ENCODE measurements at places on chromosomes 3 and 15. TPM values are rescaled to one million over a fixed set of nuclear protein-coding genes. Genes with fewer than 3 reads are reported as not detected.

DNA sequence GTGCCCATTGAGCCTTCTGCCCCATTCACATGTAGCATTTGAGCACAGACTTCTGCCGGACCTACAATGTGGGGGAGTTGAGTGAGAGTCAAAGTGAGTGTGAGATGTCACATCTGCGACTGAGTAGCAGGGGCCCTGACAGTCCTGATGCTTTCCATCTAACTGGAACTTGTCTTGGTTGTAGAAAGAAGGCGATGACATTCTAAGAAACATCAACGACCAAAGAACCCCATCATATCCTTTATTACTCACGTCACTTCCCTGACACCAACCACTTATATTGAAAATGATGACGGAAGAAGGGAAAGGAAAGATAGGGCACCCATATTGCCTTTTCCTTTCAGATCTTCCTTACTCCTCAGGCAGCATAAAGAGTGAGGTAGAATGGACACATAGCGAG is 30.5 kb downstream of the SMAD3 start:
- no peak overlapping the region for H3K4me3 ChIP-seq
- peaks cover 45% of the 10 kb centered on the region for H3K4me1 ChIP-seq
- no peaks in the 10 kb centered on the region for H3K36me3 ChIP-seq

DNA sequence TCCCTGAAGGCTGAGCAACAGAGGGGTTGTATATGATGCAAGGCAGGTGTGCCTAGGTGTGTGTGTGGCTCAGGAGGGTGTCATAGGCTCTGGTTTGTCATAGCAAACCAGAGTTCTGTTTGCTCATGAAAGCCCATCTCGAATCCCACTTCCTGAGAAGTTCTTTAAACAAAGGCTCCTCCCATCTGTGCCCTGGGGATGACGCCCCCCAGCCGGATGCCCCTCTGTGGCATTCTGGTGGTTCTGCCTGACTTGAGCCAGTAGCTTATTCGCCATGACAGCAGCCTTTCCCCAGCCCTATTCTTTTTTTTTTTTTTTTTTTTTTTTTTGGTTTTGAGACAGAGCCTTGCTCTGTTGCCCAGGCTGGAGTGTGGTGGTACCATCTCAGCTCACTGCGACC is 45.4 kb downstream of the PDIA5 start:
- peaks cover 57% of the 10 kb centered on the region for H3K36me3 ChIP-seq
- no peak overlapping the region for H3K27ac ChIP-seq
- no peak for DNase-seq
- H3K4me1 ChIP-seq: no peaks in the 10 kb centered on the region

- H3K4me1 ChIP-seq: peaks cover 11% of the 10 kb centered on the region
- no peaks in the 10 kb centered on the region for H3K36me3 ChIP-seq
Observed at GRCh38 chr15:44443515-44443914, 16.1 kb downstream of the CTDSPL2 start.

- H3K27me3 ChIP-seq: no peaks in the 10 kb centered on the region
- no peak overlapping the region for H3K4me3 ChIP-seq
- no peak for DNase-seq
- peaks cover 40% of the 10 kb centered on the region for H3K36me3 ChIP-seq
Observed at GRCh38 chr3:64152086-64152485, 73.2 kb downstream of the PRICKLE2 start.

DNA sequence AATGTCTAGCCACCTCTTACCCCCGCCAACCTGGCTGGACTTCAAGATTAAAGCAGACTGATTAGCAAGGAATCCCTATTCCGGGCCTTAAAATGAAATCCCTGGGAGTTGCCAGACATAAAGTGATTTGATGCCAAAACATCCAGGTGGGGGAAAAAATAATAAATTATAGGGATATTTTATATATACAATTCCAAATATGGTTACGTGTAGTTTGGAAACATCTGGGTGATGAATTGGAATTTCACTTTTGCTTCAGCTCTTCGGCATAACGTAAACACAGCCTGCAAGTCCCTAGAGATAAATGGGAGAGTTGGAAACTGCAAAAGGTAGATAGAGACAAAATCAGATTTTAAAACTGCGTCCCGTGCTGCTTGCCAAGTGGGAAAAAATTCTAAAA is 545.5 kb upstream of the MDFIC2 start:
- peak overlapping the region; percentile 94 for H3K27ac ChIP-seq
- H3K4me3 ChIP-seq: peak overlapping the region; percentile 39
- H3K4me1 ChIP-seq: peaks cover 79% of the 10 kb centered on the region

DNA sequence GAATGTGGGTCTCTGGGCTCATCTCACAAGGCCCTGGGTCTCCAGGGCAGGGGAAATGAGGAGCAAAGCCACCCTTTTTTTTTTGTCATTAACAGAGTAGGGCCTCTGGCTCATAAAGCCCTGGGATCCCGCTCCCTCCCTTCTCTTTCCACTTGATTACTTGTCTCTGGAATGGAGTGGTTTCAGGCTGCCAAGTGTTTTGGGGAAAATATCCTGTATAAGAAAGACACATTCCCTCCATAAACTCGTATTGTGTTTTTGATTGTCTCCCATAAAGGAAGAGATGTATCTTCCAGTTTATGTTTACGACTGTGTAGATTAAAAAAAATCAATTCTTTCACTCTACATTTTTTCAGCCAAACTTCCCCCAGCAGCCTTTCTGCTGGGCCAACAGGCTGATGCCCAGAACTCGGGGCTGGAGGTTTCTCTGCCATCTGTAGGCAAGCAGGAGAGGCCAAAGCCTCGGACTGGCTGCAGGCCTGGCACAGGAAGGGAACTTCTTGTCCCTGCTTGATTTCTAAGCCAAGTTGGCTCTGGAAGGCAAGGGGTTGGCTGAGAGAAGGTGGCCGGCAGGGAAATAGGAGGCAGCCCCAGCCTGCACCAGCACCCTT is 49.4 kb upstream of the INSYN1 start:
- DNase-seq: no peak
- no peaks in the 10 kb centered on the region for H3K27me3 ChIP-seq
- peaks cover 51% of the 10 kb centered on the region for H3K4me1 ChIP-seq
- no peak overlapping the region for H3K4me3 ChIP-seq

DNA sequence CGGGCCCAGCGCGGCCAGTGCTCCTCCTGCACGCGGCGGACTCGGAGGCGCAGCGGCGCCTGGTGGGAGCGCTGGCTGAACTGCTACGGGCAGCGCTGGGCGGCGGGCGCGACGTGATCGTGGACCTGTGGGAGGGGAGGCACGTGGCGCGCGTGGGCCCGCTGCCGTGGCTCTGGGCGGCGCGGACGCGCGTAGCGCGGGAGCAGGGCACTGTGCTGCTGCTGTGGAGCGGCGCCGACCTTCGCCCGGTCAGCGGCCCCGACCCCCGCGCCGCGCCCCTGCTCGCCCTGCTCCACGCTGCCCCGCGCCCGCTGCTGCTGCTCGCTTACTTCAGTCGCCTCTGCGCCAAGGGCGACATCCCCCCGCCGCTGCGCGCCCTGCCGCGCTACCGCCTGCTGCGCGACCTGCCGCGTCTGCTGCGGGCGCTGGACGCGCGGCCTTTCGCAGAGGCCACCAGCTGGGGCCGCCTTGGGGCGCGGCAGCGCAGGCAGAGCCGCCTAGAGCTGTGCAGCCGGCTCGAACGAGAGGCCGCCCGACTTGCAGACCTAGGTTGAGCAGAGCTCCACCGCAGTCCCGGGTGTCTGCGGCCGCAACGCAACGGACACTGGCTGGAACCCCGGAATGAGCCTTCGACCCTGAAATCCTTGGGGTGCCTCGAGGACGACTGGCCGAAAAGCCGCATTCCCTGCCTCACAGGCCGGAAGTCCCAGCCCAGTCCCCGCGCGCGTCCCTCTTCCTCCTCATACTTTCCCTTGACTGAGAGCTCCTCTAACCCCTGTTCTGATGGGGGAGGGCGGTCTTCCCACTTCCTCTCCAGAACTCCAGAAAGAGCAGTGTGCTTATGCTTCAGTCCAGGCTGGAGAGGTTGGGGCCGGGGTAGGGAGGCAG is 1.4 kb upstream of the IL17RC start:
- H3K36me3 ChIP-seq: no peaks in the 10 kb centered on the region
- DNase-seq: no peak
- H3K4me3 ChIP-seq: peak overlapping the region; percentile 76
- H3K4me1 ChIP-seq: peaks cover 45% of the 10 kb centered on the region
- H3K27ac ChIP-seq: peak overlapping the region; percentile 85

DNA sequence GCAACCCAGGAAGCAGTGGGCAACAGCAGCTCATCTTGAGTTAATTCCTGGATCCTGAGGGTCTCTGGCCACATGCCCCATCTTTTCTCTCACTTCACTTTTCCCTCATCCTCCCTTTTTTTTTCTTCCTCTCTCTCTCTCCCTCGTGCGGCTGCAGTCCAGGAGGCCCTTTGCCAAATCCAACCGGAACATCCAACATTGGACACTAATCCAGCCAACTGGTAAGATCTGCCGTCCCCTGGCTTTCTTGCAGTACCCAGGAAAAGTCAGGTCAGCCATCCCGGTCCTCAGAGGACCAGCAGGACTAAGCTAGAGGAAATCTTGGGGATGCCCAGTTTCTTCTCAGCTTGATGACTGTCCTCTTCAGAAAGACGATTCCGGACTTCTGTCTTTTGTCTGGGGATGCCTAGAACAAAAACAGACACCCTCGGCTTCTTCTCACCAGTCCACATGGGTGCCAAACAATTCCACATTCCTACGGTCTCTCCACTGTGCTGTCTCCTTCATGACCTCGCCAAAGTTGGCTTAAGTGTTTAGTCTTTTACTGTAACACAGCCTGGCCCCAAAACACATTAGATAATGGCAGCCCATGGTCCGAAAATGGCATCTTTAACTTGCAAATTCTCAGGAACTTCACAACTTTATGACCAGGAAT is 115.6 kb downstream of the GSK3B start:
- no peaks in the 10 kb centered on the region for H3K27me3 ChIP-seq
- no peak for DNase-seq
- no peak overlapping the region for H3K27ac ChIP-seq
- H3K4me1 ChIP-seq: peaks cover 10% of the 10 kb centered on the region

GRCh38 chr3:102415553-102415952 is 19.3 kb upstream of the ZPLD1 start:
- H3K27me3 ChIP-seq: peaks cover 2% of the 10 kb centered on the region
- DNase-seq: no peak
- H3K36me3 ChIP-seq: no peaks in the 10 kb centered on the region
- H3K4me3 ChIP-seq: no peak overlapping the region
- no peak overlapping the region for H3K27ac ChIP-seq

GRCh38 chr3:16151109-16151508 is 23.4 kb upstream of the GALNT15 start:
- H3K4me3 ChIP-seq: no peak overlapping the region
- no peaks in the 10 kb centered on the region for H3K36me3 ChIP-seq
- H3K27ac ChIP-seq: peak overlapping the region; percentile 41
- no peak for DNase-seq
- no peaks in the 10 kb centered on the region for H3K27me3 ChIP-seq
- peaks cover 23% of the 10 kb centered on the region for H3K4me1 ChIP-seq

- no peak overlapping the region for H3K27ac ChIP-seq
- DNase-seq: no peak
- H3K27me3 ChIP-seq: peaks cover 2% of the 10 kb centered on the region
- H3K36me3 ChIP-seq: no peaks in the 10 kb centered on the region
Observed at GRCh38 chr15:60905587-60905986, 323.5 kb downstream of the RORA start.

- no peak overlapping the region for H3K4me3 ChIP-seq
- no peak for DNase-seq
- H3K27ac ChIP-seq: no peak overlapping the region
- peaks cover 43% of the 10 kb centered on the region for H3K27me3 ChIP-seq
Observed at GRCh38 chr15:70266412-70267121, 168.8 kb upstream of the TLE3 start.

DNA sequence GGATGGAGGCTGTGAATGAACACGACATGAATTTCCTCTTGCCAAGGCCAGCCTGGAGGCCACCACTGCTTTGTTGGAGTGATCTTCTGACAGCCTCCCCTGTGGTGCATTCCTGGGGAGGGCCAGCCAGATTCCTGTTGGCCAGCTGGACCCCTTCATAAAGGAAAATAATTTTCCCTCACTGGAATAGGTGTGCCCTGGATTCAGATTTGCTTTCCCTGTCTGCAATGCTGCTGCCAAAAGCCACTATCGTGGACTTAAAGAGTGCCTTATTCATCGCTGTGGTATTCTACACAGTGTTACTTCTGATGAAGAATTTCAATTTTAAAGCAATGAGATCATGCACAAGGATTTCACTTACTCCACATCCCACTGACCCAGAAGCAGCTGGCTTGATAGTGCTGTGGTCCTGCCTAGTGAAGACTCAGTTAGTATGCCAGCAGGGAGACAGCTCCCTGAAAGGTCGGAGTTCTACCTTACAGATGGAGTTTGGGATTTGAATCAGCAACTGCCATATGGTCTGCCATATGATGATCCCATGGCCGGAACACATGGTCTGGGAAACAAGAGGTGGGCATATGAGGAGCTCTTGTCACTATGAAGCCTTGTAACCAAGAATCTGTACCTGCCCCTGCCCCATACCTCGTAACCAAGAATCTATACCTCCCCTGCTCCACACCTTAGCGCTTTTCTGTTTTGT is 145.2 kb downstream of the KLF13 start:
- H3K4me3 ChIP-seq: no peak overlapping the region
- peak overlapping the region; percentile 81 for H3K27ac ChIP-seq
- H3K27me3 ChIP-seq: no peaks in the 10 kb centered on the region
- no peaks in the 10 kb centered on the region for H3K36me3 ChIP-seq
- H3K4me1 ChIP-seq: peaks cover 34% of the 10 kb centered on the region

DNA sequence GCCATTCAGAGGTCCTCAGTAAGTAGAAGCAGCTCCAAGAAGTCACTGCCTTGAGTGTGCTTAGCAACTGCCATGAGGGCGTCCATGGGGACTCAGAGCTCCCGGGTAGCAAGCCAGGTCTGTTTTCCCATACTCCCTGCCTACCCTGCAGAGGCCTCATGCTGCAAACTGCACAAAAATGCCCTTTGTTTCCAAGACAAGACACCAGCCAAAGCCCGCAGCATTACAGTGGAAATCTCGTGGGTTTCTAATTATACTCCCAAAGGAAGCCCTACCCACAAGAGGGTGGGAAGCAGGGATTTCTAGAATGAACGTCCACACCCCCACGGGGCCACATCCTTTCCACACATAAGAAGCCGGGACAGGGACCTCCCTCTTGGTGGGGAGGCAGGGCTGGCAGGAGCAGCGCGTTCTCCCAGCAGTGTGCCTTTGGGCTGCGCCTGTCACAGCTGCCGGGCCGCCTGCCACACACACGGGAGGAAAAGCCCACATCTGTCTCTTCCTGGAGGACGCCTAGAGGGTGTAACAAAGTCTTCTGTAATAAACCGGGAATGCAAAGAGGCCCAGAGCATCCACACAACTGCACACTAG is 31.1 kb downstream of the FAM174B start:
- DNase-seq: peak; percentile 79
- peaks cover 5% of the 10 kb centered on the region for H3K36me3 ChIP-seq
- H3K27me3 ChIP-seq: no peaks in the 10 kb centered on the region
- H3K4me1 ChIP-seq: peaks cover 66% of the 10 kb centered on the region
- H3K4me3 ChIP-seq: no peak overlapping the region

DNA sequence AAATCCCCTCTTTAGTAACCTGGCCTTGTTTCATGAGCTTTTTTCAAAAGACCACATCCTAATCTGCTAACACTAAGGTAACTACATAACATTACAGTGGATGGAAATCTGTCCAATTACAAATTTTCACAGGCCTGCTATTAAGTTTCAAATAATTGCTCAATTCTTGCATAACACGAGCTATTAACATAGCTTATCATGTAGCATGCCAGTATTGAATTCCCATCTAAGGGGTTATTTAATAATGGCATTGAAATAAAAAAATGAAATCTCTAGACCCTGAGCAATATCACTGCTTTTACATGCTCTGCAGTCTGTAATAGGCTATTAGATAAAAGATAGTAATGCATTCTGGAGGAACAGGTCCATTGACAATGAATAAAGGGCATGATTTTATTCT is 748.3 kb upstream of the NECTIN3 start:
- peaks cover 9% of the 10 kb centered on the region for H3K4me1 ChIP-seq
- H3K36me3 ChIP-seq: no peaks in the 10 kb centered on the region
- H3K4me3 ChIP-seq: no peak overlapping the region

ADCY5 gene
- total RNA-seq: 8.0 TPM

LMOD3 gene
- not detected for total RNA-seq

C2CD4A gene
- total RNA-seq: 0.10 TPM

ANKRD34C gene
- 0.07 TPM for total RNA-seq

UCN2 gene
- 3.4 TPM for total RNA-seq

RFTN1 gene
- 53.3 TPM for total RNA-seq
